ENCODE measurements at places on chromosomes 1 and 21.

DNA sequence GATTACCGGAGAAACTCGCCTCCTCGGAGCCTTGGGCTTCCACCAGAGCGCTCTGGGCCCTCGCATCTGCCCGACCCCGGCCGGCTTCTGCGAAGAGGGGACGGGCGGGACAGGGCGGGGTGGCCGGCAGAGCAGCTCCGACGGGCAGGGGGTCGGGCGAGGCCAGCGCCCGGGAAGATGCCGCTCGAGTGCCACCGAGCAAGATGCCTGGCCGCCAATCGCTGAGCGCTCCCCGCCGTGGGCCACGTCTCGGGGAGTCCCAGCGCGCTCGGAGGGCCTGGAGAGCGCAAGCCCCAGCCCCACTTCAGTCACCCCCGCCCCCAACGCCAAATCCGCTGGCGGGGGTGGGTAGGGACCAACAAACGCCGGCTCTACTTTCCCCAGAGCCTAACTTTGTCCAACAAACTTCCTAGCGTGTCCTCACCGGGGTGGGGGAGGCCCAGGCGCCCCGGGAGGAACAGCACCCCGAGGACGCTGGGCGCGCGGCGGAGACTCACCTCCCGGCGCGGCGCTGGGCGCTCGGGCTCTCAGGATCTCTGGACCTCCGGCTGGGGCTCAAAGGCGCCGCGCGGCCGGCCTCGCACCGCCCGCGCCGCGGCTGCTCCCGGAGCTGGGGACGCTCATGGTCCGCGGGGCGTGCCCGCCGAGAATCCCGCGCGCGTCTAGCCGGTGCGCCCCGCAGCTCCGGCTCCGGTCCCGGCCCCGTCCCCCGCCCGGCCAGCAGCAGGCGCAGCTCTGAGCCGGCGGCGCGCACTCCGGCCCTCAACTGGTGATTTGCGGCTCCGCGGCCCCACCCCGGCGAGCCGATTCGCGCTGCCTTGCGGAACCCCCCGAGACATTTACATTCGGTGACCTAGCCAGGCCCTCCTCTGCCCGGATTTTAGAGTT, at the start of gene BCAR3:
Gene BCAR3, minus strand, starts transcription at position 737 of the 888 bp plus-strand sequence. CDS start 6,907 bp downstream, outside the sequence.
- DNase-seq = no peak

GRCh38 chr1:112083487-112083886, 94.0 kb upstream of the KCND3 start:
- no peak for DNase-seq

GRCh38 chr1:151713044-151713443, 3.6 kb downstream of the CELF3 start:
- no peak for DNase-seq

DNA sequence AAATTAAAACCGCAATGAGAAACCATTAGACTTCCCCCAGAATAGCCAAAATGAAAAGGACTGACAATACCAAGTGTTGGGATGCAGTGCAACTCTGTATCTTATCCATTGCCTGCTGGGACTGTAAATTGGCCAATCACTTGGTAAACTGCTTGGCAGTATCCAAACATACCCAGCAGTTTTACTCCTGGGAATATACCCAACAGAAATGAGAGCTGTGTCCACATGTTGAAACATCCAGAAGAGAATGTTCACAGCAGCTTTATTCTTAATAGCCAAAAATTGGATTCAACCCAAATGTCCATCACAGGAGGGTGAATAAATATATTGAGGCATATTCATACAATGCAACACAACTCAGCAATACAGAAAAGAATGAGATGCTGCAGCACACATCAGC, 13.7 kb upstream of the FAM20B start:
- DNase-seq = no peak

DNA sequence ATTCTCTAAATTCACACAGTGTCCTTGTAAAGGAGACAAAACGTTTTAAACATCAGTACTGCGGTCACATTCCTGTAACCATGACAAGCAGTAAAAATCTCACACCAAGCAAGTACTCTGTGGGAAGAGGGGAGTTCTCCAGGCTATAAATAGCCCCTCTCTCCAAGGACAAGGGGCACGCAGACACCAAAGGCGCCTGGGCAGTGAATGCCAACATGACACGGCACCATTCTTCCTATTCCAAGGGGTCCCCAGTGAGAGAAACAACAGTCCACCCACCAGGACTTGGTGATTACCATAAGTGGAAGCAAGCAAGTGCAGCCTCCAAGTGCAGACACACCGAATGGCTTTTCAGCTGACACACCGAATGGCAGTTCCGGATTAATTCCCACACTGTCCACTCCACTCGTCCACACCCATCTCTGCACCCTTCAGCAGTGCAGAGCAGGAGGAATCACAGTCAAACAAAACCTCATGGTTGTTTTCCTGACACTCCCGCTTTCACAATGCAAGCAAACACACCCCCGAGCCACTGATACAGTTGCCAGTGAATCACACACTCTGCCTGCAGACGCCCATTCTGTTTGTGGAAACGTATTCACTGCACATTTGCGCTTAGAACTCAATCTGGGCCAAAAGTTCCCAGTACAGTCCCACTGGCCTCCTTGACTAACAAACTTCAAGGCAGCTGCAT, 1.8 kb downstream of the PTTG1IP start:
- DNase-seq = no peak

- no peak for DNase-seq
Observed at GRCh38 chr21:46675595-46676280, 40.3 kb downstream of the PRMT2 start.

GRCh38 chr1:202227053-202227672, 33.6 kb downstream of the LGR6 start:
- no peak for DNase-seq
